ENCODE measurements at places on chromosomes 5 and 9.

GRCh38 chr5:146956217-146956616 is 77.7 kb upstream of the PPP2R2B start:
- DNase-seq = no peak

- DNase-seq = no peak
Observed at GRCh38 chr5:3512361-3513095, 83.1 kb upstream of the IRX1 start.

- DNase-seq = no peak
Observed at GRCh38 chr5:102421647-102422046, 77.2 kb downstream of the SLCO6A1 start.

- DNase-seq = no peak
Observed at GRCh38 chr5:146457431-146457830, 10.3 kb downstream of the TCERG1 start.

DNA sequence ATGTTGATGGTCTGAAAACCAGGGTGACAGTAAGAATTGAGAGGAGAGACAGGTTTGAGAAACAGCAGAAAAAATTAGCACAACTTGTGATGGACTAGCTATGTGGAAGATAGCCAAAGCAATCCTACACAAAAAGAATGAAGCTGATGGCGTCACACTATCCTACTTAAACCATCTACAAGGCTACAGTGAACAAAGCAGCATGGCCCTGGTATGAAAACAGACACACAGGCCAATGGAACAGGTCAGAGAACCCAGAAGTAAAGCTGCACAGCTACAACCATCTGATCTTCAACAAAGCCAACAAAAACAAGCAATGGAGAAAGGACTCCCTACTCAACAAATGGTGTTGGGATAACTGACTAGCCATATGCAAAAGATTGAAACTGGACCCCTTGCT is 7.5 kb upstream of the UBE2R2 start:
- no peak for DNase-seq

- DNase-seq = no peak
Observed at GRCh38 chr9:114033397-114034103, 44.5 kb downstream of the AMBP start.

GRCh38 chr9:121662891-121663580 is 11.6 kb downstream of the DAB2IP start:
- DNase-seq = no peak

DNA sequence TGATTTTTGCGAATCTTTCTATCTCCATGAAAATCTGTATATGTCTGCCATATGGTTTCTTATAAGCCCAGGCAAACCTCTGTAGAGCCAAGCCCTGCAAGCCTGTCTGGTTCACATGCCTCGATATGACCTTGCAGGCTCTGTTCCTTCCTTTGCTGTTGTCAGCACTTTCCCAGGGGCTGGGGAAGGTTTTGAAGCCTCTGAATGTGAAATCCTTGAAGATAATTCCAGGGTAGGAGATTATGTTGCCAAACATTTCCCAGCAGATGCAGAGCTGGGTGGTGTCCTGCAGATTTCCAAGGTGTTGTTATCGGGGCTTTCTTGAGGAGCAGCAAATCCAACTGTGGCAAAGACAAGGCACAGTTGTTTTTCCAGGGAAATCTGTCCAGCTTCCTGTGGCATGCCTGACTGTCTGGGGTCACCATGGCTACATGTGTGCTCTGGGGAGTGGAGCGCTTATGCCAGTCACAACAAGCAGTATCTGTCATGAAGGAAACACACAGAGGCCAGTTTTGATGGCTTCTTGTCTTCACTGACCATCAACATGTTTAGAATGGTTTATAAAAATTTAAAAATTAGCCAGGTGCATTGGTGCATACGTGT is 60.7 kb upstream of the RPS23 start:
- DNase-seq = no peak

DNA sequence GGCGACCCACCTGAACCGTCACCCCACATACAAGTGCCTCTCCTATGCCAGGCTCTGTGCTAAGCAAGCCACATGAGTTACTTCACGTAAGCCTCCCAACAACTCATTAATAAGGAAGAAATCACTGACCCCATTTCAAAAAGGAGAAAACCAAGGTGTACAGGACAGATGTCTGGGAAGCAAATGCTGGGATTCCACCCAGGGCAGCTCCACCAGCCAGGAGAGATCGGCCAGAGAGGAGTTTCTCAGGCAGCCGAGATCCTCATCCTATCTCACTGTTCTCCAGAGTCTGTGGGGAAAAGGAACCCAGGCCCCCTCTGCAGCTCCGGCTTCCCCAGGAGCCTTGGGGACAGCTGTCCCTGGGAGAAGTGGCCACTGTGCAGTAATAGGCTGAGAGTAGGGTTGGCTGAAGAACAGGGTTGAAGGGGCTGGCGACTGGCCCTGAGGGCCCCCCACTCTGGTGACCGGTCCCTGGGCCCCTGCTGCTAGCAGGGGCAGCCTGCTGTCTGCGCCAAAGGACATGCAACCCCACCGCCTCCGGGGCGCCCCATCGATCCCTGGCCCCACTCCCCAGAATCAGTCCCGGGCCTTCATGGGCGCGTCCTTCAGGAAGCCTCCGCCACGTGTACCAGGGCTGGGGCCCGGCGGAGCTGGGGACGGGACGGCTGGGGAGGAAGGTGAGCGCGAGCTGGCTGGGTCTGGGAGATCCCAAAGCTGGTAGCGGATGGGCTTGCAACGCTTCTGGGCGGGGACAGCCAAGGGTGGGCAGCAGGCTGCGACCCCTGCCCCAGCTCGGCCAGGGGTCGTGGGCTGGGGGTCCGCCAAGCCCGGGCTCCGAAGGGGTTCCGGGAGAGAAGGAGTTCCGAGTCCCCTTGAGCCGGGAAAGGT is 44.1 kb upstream of the STXBP1 start:
- no peak for DNase-seq

DNA sequence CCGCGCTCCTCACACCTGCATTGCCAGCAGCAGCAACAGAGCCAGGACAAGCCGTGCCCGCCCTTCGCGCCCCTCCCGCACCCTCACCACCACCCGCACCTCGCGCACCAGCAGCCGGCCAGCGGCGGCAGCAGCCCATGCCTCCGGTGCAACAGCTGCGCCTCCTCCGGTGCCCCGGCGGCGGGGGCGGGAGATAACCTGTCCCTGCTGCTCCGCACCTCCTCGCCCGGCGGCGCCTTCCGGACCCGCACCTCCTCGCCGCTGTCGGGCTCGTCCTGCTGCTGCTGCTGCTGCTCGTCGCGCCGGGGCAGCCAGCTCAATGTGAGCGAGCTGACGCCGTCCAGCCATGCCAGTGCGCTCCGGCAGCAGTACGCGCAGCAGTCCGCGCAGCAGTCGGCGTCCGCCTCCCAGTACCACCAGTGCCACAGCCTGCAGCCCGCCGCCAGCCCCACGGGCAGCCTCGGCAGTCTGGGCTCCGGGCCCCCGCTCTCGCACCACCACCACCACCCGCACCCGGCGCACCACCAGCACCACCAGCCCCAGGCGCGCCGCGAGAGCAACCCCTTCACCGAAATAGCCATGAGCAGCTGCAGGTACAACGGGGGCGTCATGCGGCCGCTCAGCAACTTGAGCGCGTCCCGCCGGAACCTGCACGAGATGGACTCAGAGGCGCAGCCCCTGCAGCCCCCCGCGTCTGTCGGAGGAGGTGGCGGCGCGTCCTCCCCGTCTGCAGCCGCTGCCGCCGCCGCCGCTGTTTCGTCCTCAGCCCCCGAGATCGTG is 517 bp downstream of the KCNN2 start:
- no peak for DNase-seq

- DNase-seq = no peak
Observed at GRCh38 chr5:88677376-88677895, 205.5 kb downstream of the MEF2C start.

GRCh38 chr5:104733063-104733669 is 1170.6 kb upstream of the NUDT12 start:
- DNase-seq = no peak

DNA sequence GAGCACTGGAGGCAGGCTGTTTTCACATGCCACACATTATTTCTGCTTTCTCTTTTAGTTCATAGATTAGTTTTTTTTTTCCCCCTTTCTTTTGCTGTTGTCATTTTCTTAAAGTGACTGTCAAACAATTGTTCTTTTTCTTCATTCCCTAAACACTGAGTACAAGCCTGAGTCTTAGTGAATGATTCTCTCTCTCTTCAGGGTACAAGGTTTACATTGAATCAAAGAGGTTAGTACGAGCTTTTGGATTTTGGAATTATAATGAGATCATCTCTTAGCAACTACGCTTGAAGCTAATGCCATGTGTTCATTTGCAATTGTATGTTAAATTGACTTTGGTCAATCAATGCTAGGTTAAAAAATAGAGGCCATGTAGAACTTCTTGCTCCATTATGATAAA is 125.1 kb downstream of the CMYA5 start:
- no peak for DNase-seq

- no peak for DNase-seq
Observed at GRCh38 chr5:61030163-61030482, 85.1 kb downstream of the NDUFAF2 start.

DNA sequence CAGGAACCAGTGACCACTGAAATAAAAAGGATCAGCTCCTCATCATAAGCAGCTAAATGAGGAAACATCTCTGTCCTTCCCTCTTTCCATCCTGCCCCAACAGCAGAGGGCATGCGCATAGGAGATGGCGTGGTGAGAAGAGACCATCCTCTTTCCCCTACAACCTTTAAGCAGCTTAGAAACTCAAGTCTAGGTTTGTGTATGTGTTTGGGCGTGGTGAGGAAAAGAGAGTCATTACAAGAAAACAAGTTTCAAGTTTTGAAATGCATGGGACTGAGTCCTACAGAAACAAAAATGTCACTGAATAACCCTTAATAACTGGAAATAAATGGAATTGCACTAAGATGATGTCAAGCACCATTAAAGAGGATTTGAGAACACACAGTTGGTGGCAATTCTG is 96.4 kb upstream of the IL12B start:
- DNase-seq = no peak

- no peak for DNase-seq
Observed at GRCh38 chr5:78545406-78545805, 103.2 kb downstream of the LHFPL2 start.

DNA sequence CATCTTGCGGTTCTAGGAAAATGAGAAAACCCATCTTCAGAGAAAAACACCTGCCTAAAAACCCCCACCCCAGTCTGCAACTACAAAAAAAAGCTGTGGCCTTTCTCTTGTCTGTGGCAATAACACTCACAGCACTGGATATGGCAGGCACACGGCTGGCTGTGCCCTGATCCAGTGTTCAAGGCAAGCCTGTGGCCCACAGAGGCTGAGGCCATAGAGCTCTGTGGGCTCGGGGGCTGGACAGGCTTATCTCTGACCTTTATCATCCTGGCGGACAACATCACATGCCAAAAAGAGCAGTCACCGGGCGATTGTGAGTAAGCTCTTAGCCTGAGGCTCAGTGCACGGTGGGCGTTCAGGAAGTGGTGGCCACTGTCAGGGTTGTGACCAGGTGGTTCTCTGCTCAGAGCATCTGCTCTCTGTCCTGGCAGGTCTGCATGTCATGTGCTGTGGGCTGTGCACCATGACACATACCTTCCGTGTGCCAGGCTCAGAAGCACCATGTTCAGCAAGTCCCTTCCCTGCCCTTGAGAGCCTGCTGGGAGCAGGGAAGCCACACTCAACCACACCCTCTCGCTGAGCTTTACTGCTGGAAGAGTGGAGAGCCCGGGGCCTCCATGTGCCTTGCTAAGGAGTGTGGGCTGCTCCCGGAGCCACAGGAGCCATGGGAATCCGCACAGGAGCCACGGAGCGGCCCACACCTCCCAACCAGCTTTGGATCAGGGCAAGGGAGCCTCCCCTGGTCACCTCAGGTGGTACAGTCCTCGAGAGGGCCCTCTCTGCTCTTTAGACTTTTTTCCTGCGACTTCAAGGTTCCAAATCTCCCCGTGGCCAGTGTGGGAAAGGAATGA is 34.6 kb upstream of the WDR38 start:
- DNase-seq = no peak

- no peak for DNase-seq
Observed at GRCh38 chr9:124449381-124450151, 685 bp upstream of the ADGRD2 start.

- DNase-seq = no peak
Observed at GRCh38 chr5:121962347-121962670, 534 bp downstream of the SRFBP1 start.

- no peak for DNase-seq
Observed at GRCh38 chr9:113389451-113389850, 11.6 kb downstream of the ALAD start.

GRCh38 chr9:976258-976942 is at the start of gene DMRT3:
Gene DMRT3, plus strand, starts transcription at chr9:976655. Its CDS starts 347 bp downstream, at chr9:977002.
- no peak for DNase-seq

GRCh38 chr9:90838098-90838497 is 36.5 kb downstream of the SYK start:
- no peak for DNase-seq

DNA sequence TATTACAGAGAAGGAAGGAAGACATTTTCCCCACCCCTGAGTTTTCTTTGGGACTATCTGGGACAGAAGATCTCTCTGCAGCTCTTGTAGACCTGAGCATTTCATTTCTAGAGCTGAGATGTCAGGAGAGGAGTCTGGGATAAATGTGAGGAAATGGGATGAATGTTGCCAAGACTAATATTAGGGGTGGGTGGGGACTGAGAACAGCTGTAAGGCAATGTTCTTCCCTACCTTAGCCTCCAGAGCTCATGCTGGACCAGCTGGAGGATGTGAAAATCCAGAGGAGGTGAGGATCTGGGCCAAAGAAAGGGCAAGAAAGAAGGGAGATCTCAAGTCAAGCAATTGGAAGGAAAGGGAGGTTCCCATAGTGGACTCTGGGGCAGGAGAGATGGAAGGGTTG is 23.1 kb upstream of the FOXD1 start:
- no peak for DNase-seq

DNA sequence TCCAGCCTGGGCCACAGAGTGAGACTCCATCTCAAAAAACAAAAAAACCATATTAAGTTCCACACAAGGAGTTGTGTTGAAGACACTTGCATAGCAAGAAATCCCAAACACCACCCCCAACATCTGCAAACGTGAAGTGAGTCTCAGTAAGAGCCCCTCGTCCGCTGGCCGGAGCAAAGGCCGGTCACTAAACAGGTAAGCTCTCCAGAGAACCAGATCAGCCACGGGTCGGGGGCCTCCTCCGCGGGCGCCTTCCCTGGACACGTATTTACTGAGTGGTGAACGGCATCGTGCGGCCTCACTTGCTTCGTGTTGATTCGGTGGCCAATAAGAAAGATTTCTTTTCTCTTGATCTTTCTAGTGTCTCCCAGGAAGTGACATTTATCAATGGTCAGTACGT is 93.6 kb downstream of the MRPL36 start:
- DNase-seq = no peak

GRCh38 chr5:126490167-126490940 is 67.1 kb downstream of the GRAMD2B start:
- DNase-seq = no peak
